ENCODE measurements at places on chromosomes 1 and 21.

- DNase-seq, result no peak
Measured at GRCh38 chr1:160075836-160076235, 5.5 kb upstream of the KCNJ9 start.

DNA sequence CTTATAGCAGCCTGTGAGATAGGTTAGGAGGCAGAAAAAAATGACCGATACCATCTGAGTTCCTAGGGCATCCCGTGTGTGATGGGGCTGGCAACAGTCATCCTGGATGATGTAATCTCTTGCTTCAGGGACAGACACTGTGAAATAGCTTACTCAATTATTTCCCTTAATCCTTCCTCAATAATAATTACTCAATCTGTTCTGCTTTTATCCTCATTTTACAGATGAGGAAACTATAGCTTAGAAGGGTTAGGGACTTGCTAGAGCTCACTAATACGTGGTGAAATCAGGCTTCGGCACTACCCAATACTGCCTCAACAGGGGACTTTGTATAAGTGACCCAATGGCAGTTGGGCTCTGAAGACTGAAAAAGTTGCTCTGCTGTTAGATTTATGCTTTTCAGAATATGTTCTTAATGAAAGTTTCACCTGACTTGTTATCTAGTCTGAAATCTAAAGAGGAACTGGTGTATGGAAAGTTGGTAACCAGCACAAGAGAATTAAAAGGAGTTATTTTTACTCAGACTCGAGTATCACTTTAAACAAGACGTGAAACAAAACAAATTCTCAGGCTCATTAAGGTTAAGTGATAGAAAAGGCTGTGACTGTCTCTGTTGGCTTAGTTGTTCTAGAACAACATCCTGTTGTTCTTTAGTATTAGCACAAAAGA is 14.4 kb downstream of the CD55 start:
- DNase-seq, result no peak

DNA sequence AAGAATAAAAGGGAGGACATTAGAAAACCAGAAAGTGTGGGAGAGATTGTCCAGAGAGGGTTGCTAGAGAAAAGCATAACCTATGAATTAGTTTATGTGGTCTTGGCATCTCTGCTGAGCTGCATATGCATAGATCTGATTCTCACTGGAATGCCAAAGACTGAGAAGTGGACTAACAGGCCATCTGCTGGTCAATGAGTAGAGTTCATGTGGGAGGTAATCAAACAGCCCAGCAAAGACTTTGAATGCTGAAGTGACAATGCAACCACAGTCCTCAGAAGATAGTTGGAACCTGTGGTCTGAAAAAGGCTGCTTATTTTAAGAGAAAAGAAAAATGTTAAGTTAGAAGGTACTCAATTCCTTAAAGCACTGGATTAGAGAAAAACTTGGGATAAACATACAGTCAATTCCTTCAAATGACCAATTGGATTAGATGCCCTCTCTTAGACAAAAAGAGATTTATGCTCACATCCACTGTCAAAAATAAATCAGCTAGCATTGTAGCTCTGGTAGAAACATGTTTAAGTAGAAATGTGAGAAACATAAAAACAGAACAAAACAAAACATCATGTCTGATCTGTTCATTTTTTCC is 382.8 kb downstream of the AMY1C start:
- DNase-seq, result peak; percentile 73

DNA sequence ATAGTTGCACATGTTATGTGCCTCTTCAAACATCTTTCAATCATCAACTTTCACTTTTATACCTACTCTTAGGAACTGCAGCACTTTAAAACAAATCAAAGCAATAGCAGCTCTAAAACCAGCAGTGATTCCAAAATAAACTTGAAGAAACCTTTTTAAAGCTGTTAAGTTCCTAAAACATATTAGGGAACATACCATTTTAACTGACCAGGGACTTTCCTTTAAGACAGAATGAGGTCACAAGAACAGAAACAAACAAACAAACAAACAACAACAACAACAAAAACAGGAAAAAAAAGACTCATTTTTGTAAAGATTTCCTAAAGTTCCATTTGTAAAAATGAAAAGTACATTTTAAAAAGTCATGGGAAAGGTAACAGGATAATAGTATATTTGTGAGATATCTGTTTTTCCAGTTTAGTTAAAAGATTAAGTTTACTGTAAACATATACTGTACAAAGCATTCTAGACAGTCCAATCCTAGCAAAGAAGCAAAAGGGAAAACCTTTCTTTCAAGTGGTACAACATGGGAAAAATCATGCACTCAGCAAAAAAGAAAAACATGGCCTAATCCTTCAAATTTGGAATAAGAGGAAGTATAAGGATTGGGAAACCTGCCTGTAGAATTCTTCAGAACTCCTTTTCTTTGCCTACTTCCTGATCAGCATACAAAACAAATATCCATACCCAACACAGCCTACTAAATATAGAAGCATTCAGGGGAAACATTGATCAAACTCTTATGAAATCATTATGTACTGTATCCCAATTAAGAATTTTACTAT is 45.5 kb downstream of the EPS15 start:
- DNase-seq, result no peak

GRCh38 chr1:65844296-65844695 is 51.6 kb downstream of the PDE4B start:
- DNase-seq, result no peak

DNA sequence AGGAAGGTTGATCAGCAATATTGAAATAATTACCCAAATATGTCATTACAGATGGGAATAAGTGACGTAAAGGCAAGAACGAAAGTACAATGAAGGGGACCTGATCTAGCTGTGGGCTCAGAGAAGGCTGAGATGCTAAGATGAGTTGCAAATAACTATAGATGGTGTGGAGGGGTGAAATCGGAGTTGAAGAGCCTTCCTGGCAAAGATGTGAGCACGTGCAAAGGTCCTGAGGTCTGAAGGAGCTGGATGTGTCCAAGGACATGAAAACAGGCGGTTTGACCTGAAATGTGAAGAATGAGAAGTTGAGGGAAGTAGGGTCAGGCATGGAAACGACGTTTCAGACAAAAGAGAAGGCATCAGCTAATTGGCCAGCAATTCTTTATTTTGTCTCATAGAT is 61.6 kb upstream of the SLC45A1 start:
- no peak for DNase-seq

DNA sequence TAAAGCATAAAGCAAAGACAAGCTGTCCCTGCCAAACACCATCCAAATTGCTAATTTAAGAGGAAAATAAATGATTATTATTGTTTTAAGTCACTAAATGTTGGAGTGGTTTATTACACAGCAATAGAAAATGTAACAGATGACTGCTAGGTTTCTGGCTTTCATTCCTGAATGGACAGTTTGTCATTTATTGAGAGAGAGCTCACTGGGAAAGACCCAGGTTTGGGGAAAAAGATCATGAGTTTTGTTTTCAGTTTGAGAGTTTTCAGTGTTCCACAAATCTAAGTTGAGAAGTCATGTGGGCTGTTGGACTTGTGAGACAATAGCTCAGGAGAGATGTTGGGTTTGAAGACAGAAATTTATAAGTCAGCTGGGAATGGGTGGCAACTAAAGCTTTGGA is 5.4 kb downstream of the GPA33 start:
- DNase-seq, result no peak

- DNase-seq, result no peak
Measured at GRCh38 chr1:179883040-179883744, 1.1 kb downstream of the TOR1AIP1 start.

DNA sequence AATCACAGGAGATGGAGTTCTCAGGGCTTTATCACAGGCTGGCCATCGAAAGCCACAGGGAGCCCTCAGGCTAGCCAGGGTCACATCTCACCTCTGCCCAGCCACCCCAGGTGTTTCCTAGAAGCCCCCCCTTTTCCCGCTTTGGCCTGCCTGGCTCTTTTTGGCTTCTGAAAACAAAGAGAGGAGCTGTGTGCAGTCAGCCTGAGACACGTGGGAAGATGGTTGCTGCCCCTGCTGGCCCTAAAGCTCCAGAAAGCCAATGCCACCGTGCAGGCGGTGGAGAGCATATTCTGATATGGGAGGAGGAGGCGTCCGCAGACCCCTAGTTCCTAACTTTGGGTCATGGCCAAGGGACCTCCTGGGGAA is 18.7 kb upstream of the LBR start:
- no peak for DNase-seq

- no peak for DNase-seq
Measured at GRCh38 chr1:198199105-198199504, 42.3 kb downstream of the NEK7 start.

- no peak for DNase-seq
Measured at GRCh38 chr1:207833381-207833780, 77.5 kb downstream of the CD34 start.

- no peak for DNase-seq
Measured at GRCh38 chr1:59169703-59170102, 127.2 kb upstream of the FGGY start.

DNA sequence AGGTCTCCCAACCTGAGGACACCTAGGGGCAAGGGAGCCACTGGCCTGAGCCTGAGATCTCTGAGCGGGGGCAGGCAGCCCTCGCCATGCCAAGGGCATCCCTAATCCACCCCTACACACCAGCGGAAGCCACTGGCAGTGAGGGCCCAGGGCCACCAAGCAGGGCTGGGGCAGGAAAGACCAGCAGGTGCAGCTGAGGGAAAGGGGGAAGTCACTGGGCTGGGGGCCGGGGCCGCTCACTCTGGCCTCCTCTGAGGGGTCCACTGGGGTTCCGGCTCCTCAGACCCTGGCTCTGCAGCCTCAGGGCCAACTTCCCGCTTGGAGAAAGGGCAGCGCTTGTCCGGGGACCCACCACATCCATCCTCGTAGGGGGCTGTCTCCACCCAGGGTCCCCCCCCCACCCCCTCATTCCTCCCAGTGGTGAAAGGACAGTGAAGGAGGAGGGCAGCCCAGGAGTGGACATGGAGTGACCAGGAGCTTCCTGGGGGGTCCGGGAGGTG is 42.5 kb upstream of the ACTRT2 start:
- DNase-seq, result no peak

GRCh38 chr1:8238141-8239038 is 79.5 kb upstream of the SLC45A1 start:
- no peak for DNase-seq

- no peak for DNase-seq
Measured at GRCh38 chr1:151166505-151166956, 587 bp downstream of the SCNM1 start.

- no peak for DNase-seq
Measured at GRCh38 chr1:6207075-6207885, 1.4 kb downstream of the RNF207 start.

DNA sequence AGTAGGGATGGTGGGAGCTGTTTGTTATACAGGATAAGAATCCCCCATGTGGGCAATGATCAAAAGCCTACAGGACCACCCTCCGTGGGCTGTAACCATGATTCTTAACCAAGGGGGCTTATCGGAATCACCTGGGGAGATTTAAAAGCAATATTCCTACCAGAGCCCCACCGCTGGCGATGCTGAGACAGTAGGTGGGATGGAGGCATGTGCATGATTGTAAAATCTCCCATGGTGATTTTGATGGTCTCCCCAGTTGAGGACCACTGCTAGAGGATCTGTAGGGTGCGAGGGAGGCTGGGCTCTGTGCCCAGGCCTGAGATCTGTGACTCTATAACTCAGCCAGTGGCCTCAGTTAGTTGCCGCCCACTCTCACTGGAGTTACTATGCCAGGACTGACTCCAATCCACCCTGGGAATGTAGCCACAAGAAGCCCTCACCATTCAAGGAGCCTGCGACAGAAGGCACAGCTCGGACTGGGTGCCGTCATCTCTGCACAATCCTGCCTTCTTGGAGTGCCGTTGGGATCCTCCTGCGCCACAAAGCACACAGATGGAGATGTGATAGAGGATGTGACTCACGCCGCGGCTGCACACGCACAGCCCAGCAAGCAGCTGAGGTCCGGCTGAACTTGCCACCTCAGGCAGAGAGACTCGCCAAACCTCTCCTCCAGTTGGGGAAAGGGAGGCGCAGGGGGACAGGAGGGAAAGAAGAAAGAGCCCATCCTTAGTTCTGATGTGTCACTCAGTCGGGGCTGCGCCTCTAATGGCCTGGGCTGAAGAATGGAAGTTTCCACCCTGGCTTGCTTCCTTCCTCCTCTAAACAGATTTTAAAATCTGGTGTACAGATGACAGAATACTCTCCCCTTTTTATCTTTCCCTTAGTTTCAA is 26.5 kb downstream of the AKNAD1 start:
- peak; percentile 83 for DNase-seq

DNA sequence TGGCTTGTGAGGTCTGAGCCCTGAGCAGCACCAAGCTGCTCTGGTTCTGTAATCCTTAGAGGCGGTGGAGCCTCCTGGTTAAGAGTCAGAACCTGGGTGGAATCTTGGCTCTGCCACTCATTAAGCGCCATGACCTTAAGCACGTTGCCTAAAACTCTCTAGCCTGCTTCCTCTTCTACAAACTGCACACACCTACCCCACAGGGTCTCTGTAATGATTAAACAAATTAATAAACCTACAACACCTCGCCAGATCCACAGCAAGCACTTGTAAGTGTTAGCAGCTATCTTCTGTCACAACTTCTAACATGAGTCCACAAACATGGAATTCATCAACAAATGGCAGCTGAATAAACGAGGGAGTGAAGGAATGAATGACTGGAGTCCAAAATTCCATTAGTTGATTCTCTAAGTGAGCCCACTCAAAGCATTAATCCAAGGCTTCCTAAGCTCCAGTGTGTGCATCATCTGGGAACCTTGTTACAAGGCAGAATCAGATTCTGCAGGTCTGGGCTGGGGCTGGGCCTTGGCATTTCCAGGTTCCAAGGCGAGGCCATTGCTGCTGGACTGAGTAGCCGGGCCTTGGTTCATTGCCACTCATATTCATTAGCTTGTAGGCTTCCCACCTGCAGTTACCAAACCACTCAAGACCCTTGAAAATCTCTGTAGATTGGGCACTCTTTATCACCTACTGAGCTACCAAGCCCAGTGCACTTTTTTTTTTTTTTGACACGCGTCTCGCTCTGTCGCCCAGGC is 168.6 kb downstream of the HIVEP3 start:
- DNase-seq, result no peak

- no peak for DNase-seq
Measured at GRCh38 chr21:43921979-43922945, 57.2 kb downstream of the AGPAT3 start.

- no peak for DNase-seq
Measured at GRCh38 chr1:7084232-7084894, 299.1 kb downstream of the CAMTA1 start.

DNA sequence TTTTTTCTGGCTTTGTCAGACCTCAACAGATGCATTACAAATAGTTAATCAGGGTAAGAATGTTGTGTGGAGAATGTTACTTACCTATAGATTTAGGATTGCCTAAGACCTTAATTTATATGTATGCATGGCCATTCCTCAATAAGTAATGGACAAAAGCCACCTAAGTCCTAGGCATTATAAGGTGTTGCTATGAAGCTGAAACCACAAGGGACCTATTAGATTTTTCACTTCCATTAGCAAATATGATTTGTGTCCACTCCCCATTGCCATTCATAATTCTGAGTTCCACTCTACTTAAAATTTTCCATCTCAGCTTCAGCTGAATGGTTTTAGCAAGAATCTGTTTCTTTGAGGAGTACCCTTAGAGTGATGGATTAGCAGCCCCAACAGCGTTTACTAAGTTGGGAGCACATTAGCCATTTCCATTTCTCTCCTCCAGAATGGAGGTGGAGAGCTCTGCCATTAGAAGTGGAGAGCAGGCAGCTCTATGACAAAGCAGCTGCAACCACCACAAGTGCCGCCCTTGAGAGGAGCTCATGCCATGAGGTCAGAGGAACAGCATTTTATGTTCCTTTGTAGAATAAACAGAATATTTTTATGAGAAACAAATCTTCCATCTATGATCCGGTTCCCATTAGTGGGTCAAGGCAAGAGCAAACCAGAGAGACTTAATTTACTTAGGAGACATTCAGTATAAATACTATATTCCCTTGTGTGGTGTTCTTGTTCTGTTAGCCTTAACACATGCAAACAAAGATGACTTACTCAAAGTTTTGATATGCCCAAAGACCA is 28.9 kb upstream of the C1orf87 start:
- DNase-seq, result no peak
